Activated T-helper 2 cell treated with anti-CD3 and anti-CD28 coated beads, Interferon-gamma antibody, Interleukin-2, Interleukin-4, amounts not matched to agents 10 μg/mL and 5 μg/mL and 100 μg/mL, durations not matched to agents 14 hours and 24 hours and 36 hours (primary cell): ENCODE measurements at places on chromosomes 6 and 20.

GRCh38 chr6:70790483-70791224 is 123.0 kb downstream of the SMAP1 start:
- no peak for DNase-seq

GRCh38 chr6:112682071-112682470 is 334.9 kb downstream of the RFPL4B start:
- no peak for DNase-seq

DNA sequence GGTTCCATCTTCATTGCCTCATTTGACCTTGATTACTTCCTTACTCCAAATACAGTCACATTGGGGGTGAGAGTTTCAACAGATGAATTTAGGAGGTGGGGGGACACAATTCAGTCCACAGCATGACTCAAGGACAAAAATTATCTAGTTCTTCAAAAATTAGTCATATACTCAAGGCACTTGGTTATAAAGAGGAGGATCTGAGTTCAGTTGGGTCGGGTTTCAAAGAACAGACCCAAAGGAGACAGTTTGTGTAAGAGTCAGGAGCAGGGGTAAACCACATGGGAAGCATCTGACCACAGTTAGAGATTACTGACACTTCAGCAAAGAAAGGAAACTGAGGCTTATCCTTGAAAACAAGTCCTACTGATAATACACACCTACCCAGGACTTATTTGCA is 138.0 kb downstream of the TBC1D7 start:
- DNase-seq: no peak

- no peak for DNase-seq
These were observed 8.6 kb upstream of the CLIC5 start for GRCh38 chr6:46024124-46024769.

GRCh38 chr20:62629864-62630470 is 12.3 kb upstream of the SLCO4A1 start:
- DNase-seq: no peak

DNA sequence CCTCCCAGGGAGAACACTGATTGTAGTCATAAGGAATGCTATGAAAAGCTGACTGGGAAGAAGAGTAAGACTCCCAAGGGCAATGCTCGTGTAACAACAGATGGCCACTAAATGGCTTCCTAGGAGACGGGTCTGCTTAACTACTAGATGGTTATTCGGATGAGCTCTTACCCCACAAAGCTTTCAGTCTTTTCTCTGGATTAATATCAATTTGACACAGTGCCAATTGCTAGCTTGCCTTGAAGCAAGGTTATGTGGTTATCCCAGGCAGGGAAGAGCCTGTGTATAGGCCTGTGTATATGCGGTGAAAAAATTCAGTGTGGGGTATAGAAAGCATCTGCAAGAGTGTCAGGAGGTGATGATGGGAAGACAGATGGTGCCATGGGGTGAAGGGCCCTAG is 86.4 kb upstream of the NOX3 start:
- DNase-seq: no peak

DNA sequence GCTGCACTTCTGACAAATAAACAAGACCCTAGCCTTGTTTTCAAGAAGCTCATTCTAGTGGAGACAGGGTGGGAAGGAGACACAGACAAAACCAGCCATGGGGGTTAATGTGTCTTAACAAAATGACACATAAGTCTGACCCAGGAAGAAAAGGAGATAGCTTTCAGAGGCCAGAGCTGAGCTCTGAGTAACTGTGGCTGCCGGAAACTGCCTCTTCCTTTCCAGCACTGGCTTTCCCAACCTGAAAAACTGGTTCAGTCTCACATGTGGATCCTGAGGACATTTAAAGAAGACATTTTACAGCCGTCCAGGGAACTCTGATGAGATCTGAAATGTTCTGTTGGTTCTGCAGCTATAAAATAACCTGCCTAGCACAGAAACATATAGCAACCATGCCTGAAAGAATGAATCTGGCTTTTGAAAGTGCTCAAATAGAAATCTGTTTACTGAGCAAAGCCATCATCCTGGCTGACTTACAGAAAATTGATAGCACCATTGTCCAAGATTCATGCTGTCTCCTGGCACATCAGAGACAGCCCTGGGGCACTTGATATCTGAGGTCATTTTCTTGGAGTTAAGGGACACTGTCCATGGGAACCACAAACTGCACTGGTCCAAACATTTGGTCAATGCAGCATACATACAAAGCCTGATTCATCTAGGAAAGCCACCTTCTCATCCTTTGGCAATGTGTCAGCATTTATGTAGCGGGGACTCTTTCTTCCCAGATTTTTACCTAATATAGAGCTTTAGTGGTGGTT is 83.2 kb upstream of the PAX1 start:
- DNase-seq: no peak

DNA sequence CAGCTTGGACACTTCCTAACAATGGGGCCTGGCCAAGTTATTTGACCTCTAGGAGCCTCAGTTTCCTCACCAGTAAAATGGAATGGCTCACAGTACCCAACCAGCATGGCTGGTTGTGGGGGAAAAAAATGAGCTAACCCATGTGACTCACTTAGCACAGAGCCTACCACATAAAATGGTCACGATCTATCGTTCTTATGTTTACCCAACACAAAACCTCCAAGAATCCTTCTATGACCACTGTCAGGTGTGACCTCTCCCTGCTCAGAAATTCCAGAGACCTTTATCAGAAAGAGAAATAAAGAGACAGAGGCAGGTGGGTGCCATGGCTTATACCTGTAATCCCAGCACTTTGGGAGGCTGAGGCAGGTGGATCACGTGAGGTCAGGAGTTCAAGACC is 39.4 kb downstream of the BPIFB1 start:
- no peak for DNase-seq

GRCh38 chr6:4346659-4347333 is 211.4 kb upstream of the ECI2 start:
- no peak for DNase-seq

- DNase-seq: no peak
These were observed 51.9 kb downstream of the GCLC start for GRCh38 chr6:53492860-53493634.

- DNase-seq: peak; percentile 81
These were observed 605 bp upstream of the PPP1R16B start for GRCh38 chr20:38804682-38805501.

DNA sequence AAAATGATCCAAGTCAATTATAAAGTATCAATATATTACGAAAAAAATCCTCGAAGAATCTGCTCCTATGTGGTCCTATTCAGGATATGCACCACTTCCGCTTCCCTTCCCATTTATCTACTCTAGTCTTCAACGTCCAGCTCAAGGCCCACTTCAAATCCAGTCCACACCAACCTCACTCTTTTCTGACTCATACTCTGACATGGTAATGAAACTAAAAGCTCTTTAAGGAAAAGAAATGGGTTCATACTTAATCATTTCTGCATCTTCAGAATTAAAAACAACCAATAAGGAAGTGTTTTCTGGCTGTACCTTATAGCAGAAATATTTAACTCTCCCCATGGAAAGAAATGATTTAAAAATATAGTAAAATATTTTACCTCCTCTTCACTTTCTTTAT is 15.1 kb downstream of the DEK start:
- no peak for DNase-seq

DNA sequence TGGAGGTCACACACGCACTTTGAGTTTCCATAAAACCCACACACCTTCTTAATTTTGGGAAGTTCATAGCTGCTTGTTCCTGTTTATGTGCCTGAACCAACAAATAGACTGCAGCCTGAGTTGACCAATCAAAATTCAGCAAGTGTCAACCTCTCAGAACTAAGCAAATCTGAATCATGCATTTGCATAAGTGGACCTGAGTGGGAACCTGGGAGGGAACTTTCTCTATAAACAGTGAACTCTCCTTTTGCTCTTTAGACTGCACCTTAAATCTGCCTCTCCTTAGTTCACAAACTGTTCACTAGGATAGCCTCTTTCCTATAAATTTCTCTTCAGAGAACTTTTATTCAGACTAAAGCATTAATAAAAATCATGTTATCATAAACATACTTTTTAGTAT is 37.9 kb downstream of the SLC17A1 start:
- DNase-seq: no peak

DNA sequence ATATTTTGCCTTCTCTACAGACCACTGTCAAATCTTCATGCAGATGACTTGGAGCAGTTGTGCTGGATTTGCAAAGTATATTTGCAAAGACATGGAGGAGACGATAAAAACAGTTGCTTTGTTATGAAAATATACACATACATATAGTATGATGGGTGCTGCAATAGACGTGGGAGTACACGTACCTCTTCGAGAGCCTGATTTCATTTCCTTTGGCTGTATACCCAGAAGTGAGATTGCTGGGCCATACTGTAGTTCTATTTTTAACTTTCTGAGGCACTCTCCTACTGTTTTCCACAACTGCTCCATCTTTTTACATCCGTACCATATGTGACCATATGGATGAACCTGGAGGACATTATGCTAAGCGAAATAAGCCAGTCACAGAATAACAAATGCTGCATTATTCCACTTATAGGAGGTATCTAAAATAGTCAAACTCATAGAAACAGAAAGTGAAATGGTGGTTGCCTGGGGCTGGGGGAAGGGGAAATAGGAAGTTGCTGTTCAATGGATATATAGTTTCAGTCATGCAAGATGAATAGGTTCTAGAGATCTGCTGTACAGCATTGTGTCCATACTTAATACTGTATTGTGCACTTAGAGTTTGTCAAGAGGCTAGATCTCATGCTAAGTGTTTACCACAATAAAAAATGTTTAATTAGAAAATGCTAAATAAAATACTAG is 223.8 kb downstream of the HAO1 start:
- DNase-seq: no peak

DNA sequence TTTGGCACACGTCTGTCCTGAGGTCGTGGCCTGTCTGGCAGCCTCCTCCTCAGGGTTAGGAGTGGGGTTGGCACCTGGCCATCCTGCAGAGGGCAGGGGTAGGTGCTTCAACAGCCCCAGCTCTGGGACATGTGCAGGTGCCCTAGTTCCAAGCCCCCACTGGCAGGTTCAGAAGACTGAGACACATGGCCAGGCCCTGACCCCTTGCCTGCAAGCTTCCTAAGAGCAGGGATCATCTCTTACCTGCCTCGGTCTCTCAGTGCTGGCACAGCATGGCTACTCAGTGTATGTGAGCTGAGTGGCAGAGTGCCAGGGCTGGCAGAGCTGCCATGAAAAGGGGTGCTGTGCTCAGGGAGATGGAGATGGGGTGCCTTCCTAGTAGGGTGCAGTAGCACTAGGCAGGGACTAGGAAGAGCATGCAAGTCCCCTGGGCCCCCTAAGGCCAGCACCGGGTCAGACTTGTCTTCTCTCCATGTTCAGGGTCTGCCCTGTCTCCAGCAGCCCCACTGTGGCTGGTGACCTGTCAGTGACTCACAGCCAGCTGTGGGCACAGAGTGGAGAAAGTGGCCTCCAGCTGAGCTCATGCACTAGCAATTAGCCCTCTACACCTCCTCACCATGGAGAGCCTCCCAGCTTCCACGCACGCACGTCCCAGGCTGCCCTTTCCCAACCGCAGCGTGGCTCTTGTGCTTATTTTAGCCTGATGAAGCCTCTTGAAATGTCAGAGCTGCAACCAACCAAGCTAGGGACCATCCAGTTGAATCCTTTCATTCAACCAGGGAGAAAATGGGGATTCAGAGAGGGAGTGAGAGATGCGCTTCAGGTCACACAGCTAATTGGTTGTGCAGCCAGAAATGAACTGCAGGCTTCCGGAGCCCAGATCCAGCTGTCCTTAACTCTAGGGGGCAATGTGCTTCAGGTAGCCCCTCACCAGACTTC is 116.6 kb downstream of the MRPL14 start:
- DNase-seq: no peak

- no peak for DNase-seq
These were observed 28.4 kb downstream of the TP53INP2 start for GRCh38 chr20:34732523-34732922.

DNA sequence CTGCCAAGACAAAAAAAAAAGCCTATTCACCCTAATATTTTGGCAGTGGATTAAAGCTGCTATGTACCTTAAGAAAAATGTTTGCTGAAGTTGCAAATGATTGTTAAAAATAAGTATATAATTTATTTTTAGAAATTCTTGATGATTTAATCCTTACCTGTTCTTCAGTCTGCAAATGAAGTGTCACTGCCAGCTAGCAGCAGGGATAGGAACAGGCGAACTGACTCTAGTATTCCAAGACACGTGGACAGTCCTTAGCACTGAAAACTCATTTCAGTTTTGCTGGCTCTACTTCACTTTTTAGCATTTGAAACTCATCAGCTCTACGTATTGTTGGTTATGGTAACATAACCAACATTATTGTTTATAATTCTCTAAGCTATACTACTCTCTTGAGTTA is 204.4 kb upstream of the ID4 start:
- no peak for DNase-seq

DNA sequence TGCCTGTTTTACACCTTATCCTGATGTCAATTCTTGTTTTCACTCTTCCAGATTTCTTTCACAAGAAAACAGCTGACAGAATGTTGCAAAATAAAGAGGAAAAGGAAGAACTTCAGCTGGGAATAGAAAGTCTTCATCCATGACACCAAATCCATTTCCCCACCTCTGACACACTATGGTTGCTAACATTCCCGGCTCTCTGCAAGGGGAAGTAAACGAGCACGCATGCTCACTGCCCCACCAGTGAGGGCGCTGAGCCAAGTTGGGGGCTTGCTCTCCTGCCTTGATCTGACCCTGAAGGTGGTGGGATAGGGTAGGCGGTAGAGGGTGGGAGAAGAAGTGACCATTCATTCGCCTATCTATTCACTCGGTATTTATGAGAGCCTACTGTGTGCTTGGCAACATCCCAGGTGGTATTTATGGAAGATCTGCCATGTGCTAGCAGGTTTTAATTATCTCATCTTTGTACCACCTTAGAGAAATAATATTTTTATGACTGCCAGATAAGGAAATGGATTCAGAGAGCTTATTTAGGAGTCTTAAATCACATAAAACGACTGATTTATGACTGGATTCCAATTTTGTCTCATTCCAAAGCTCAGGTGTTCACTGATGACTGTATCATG is 206.2 kb downstream of the FOXC1 start:
- no peak for DNase-seq
